ENCODE measurements at places on chromosomes 6 and 20.

GRCh38 chr6:62390401-62390800, 104.4 kb upstream of the KHDRBS2 start:
- no peak for DNase-seq

GRCh38 chr6:170153436-170154319, 137.2 kb downstream of the DLL1 start:
- DNase-seq, result no peak

DNA sequence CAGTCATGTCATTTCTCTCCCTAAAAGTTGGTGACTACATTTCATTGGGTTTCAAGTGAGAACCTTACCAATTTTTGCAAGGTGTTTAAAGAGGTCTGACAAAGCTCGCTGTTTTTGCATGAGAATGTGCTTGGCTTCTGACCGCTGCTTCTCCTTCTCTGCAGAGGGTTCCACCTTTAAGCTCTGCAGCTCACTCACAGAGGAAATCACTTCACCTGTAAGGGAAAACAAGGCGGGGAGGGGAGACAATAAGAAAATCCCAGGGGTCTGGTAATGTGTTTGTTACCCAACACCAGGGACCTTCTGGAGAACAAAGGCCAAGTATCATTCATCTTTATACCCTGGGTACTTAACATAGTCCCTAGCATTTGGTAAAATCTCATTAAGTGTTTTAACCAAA, 40.0 kb upstream of the LYRM2 start:
- no peak for DNase-seq

- peak; percentile 54 for DNase-seq
Measured at GRCh38 chr6:139863346-139863745, 488.9 kb upstream of the CITED2 start.

DNA sequence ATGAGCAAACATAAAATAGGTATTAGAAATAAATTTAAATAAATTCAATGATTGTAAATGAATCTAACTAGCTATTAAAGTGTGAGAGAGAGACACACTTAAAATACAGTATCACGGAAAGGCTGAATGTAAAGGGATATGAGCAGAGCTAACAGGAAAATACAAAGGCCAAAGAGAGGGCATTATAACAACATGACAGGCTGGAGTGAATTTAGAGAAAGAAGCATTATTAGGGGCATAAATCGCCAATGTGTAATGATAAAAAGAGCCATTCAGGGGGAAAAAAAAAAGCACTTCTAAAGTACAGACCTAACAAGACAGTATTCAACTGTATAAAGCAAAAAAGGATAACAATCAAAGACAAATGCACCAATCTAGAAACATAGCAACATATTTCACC, 28.1 kb downstream of the DACT2 start:
- no peak for DNase-seq

GRCh38 chr6:50862176-50862575, 43.5 kb downstream of the TFAP2B start:
- no peak for DNase-seq

DNA sequence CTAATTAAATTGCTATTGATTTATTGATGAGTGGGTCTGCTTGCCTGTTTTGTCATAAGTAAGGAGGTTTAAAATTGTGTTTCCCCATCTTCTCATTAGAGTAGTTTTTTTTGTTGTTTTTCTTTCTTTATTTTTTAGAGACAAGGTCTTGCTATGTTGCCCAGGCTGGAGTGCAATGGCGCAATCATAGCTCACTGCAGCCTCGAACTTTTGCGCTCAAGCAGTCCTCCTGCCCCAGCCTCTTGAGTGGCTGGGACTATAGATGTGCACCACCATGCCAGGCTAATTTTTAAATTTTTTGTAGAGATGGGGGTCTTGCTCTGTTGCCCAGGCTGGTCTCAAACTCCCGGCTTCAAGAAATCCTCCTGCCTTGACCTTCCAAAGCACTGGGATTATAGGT, 31.0 kb downstream of the ANKS1A start:
- DNase-seq, result no peak

DNA sequence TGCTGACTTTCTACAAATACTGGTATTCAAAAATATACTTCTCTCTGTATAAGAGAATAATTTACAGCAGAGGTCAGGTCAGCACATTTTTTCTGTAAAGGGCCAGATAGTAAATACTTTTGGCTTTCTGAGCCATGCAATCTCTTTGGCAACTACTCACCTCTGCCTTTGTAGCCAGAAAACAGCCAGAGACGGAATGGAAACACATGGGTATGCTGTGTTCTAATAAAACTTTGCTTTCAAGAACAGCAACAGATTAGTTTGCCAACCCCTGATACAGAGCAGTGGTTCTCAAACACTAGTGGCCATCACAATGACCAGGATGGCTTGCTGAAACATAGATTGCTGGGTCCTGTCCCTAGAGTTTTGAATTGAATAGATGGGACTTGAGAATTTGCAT, 46.3 kb downstream of the SYCP2L start:
- DNase-seq, result no peak

DNA sequence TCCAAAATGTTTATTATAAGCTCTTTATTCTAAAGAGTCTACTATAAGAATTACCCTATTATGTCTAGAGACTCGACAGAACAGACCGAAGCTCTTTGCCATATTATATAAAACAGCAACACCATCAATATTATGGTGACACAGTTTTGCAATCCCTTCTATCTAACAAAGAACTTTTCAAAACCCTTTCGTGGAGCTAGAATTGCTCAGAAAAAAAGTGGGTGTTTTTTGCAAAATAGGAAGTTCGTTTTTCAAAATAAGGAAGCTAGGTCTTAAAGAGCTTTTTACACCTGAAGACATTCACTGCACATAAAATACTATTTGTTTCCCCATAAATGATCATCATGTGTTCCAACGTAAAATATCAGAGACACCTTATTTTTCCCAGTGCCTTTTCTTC, 240.0 kb downstream of the FOXC1 start:
- no peak for DNase-seq

DNA sequence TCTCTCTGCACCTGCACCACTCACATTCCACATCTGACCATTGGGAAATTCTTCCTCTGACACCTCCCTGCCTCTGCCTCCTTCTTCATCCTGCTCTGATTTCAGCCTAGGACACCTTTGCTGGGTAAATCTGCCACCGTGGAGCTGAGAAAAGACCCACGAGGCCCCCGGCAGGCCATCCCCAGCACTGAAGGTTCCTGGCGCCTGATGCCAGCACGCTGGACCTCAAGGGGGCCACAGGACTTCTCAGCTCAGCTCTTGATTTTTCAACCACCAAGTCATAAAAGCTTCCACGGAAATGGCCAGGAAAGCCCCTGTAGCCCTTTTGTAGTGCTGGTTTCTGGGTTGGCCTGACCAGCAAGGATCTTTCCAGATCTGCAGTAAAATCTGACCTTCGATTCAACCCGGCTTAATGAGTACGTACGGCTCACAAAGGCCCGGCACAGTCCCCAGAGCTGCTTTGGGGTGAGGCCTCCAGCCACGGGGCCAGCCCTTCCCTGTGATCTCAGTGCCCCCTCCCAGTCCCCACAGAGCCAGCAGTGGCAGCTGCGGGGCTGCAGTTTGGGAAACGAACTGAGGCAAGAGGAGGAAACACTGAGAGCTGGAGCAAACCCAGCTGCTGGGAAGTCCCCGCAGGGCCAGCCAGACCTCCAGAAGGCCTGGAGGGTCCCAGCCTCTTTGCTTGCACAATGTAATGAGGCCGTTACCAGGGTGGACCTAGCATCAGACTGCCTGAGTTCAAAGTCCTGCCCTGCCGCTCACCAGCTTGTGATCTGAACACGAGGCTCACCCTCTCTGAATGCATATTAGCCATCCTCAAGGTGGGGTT, 157.5 kb downstream of the BMP7 start:
- no peak for DNase-seq

DNA sequence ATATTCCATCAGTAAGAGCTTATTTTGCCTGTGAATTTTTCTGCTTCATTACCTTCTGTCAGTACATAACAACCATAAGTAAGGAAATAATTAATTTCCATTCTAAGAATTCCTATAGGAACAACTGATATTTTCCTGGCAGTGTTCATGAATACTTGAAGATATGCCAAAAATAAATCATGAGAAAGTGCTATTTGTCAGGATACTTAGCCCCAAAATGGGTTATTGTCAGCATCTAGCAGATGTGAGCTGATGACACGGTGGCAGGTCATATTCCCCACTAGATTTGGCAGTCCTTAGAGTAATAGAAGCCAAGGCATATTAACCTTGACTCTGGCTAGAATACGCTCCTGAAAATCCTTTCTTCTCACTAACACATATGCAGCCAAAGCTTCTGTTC, 43.2 kb upstream of the CRISP1 start:
- no peak for DNase-seq

DNA sequence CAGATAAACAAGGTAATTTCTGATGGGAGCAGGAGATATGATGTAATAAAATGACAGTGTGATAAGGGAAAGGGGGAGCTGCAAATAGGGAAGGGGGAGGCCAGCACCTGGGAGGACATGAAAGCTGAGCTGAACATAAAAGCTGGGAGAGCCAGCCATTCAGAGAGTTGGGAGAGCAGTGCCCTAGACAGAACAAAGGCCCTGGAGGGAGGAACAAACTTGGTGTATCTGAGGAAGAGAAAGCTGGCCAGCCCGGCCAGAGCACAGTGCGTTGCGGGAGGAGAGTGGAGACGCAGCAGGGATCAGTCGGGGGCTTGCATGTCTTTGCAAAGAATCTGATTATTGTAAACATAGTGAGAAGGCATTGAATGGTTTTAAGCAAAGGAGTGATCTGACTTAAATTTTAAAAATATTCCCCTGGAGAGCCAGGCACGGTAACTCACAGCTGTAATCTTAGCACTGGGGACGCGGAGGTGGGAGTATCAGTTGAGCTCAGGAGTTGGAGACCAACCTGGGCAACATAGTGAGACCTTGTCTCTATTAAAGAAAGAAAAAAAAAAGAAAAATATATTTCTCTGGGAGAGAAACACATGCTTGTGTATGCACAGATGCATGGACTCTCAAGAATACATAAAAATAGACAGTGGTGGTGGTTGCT, 318.2 kb downstream of the ZFAND3 start:
- no peak for DNase-seq

- no peak for DNase-seq
Measured at GRCh38 chr6:53240139-53240538, 91.5 kb upstream of the GCM1 start.

DNA sequence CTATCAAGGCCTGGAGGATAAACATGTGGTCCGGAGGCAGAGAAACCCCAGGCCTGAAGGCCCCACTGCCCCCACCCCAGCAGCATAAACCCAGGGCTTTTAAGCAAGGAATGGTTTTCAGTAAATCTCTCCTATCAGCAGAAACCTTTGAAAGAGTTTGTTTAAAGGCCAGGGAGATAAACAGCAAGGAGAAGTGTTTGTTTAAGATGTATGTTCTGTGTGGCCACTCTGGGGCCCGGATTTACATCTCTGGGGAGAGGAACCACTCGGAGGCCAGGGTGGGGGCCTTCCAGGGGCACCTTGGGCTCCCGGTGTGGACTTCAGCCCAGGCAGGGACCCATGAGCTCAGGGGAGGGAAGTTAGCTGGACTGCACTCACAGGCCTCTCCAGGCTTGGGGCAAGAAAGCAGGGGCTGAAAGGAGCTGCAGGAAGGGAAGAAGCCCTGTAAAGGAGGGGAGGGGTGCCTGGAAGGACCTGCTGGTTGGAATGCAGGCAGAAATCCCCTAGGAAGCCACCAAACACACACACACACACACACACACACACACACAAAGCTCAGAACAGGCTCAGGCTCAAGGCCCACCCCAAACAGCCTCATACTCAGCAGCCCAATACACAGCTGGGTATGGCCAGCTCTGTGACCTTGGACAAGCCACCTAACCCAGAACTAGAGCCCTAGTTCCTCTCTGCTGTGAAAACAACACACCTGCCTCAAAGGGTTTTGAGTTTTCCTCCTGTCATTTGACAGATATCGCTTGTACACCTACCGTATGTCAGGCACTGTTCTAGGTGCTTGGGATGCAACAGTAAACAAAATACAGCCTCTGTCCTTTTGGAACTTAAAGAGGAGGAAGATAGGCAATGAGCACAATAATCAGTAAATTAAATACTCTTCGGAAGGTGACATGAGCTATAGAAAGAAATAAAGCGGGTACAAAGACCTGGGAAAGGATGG, 26.2 kb upstream of the FOXP4 start:
- DNase-seq, result no peak

DNA sequence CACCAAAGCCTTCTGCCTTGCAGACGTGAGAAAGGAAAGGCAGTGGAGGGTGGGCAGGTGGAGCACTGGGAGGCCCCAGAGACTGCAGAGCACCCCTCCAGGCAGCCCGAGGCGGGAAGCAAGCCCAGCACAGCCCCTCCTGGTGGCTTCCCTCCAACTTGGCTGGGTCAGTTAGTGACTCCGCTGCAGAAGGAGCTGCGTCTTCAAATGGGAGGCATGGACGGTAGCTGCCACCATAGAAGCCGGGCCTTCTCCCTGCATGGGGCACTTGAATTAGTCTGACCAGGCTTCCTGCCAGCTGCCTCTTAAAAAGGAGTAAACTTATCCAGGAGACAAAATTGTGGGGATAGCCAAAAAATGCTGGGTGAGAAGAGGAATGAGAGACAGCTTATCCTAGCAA, 88.0 kb upstream of the RPS6KA2 start:
- no peak for DNase-seq

GRCh38 chr6:118652051-118652615, 742 bp upstream of the CEP85L start:
- no peak for DNase-seq

- peak; percentile 92 for DNase-seq
Measured at GRCh38 chr6:109794201-109794923, 103.3 kb downstream of the FIG4 start.

- no peak for DNase-seq
Measured at GRCh38 chr6:102195311-102195710, 801.8 kb downstream of the GRIK2 start.

DNA sequence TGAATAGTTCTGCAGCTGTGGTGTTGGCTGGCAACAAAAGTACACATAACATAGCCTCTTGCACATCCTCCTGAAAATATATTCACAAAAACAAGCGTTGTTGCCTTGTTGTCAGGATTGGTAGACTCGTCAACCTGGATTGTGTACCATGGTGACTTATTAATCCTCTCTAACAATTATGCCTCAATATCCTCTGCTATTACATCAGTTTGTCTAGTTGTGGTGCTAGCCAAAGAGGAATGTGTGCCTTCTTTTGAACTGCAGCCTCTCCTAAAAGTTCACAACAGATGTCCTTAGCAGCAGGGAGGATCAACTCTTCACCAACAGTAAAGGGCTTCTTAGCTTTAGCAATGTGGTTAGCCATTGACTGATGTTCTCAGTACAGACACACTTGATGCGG, 3.6 kb upstream of the SF3B5 start:
- DNase-seq, result no peak

GRCh38 chr6:138987080-138987642, 892 bp downstream of the REPS1 start:
- DNase-seq, result no peak

DNA sequence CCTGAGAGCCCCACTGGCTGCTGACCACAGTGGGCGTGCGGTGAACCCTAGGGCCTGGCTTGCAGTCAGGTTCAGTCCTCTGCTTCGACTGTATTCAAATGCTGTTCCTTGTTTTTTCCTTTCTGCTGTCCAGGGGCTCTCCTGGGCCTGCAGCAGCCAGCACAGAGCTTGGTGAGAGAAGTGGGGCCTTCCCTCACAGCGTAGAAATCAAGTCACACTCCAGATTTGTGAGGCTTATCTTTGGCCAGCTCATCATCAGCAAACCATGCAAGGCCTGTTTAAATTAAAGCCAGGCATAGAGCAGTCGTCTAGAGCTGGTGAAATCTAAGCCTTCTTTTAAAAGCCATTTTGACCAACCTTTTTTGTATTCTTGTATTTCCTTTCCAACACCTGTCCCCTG, 8.4 kb downstream of the FAM120B start:
- no peak for DNase-seq
